Right hindlimb (tissue), 1 donor: ENCODE measurements at places on chromosomes 2 and 18.
A peak's percentile ranks its signal among the peaks of the same experiment; 100 is the strongest.

GRCh38 chr2:173654161-173654895, 299.7 kb downstream of the CDCA7 start:
- peak; percentile 36 for DNase-seq

GRCh38 chr2:37656512-37657423, 14.7 kb downstream of the CDC42EP3 start:
- DNase-seq: no peak

GRCh38 chr2:25373269-25373981, 31.7 kb upstream of the DNMT3A start:
- DNase-seq: no peak

GRCh38 chr2:151508519-151508918, 98.8 kb downstream of the RIF1 start:
- DNase-seq: no peak
